Caki2 (cell line): ENCODE measurements at places on chromosomes 11 and 22. TPM values are rescaled to one million over a fixed set of nuclear protein-coding genes. Genes with fewer than 3 reads are reported as not detected.
A peak's percentile ranks its signal among the peaks of the same experiment; 100 is the strongest.

Gene SYT8
- not detected in 2 replicates for total RNA-seq

Gene OR52N4
- total RNA-seq = not detected in 2 replicates

Gene SHISA8
- 0.78 TPM in 1 of 2 replicates, not detected in the other for total RNA-seq

GRCh38 chr11:121476379-121477032, 23.7 kb upstream of the SORL1-AS1 start:
- no peak for DNase-seq

GRCh38 chr11:134126217-134126822, 57.4 kb downstream of the JAM3 start:
- peak; percentile 10 for DNase-seq

GRCh38 chr11:61797263-61797944, 4.7 kb downstream of the FEN1 start:
- peak; percentile 62 for DNase-seq

- no peak for DNase-seq
Observed at GRCh38 chr11:28877340-28877739, 769.2 kb downstream of the METTL15 start.

DNA sequence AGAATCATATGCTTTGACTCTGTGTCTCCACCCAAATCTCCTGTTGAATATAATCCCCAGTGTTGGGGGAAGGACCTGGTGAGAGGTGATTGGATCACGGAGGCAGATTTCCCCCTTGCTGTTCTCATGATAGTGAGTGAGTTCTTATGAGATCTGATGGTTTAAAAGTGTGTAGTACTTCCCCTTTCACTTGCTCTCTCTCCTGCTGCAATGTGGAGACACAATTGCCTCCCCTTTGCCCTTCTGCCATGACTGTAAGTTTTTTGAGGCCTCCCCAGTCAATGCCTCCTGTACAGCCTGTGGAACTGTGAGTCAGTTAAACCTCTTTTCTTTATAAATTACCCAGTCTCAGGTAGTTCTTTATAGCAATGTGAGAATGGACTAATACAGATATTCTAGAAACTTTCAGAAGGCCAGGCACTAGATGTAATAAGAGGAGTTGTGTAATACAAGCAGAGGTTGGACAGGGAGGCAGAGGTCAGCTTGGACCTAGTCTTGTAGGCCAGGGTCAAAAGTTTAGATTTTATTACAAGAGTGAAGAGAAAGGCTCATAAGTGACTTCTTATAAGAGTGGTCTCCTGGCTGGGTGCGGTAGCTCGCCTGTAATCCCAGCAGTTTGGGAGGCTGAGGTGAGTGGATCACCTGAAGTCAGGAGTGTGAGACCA, 9.3 kb upstream of the SERPING1 start:
- DNase-seq = no peak

DNA sequence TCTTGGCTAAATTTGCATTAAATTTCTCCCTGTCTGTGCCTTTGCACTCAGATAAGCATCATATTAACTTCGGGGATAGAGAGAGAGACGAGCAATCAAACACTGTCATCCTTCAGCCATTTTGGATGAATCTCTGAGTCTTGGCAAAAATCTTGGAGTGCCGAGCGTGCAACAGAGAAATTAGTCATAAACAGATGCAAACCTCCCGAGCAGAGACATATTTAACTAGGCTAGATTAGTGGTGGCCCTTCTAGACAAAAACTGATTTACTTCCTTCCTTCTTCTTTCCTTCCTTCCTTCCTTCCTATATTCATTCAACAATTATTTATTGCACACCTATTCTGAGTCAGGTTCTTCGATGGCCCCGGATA, 114.4 kb upstream of the BLID start:
- no peak for DNase-seq

DNA sequence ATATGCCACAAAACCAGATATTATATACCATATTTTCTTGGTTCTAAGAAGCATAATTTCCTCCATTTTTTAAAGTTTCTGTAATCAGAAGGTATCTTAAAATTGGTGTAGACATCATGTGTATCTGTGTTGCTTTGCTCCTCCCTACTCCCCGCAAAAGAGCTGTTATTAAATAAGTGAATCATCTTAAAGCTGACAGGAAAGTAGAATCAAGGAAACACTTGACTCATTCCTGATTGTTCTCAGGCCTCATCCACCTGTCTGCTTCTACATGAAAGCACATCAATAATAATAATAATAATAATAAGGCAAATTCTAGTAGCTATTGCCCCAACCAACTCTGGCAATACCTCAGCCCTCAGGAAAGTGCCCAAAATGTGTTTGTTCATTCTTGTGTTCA, 26.2 kb upstream of the GUCY1A2 start:
- DNase-seq = peak; percentile 5

- DNase-seq = no peak
Observed at GRCh38 chr11:26247340-26247739, 84.6 kb upstream of the ANO3 start.

DNA sequence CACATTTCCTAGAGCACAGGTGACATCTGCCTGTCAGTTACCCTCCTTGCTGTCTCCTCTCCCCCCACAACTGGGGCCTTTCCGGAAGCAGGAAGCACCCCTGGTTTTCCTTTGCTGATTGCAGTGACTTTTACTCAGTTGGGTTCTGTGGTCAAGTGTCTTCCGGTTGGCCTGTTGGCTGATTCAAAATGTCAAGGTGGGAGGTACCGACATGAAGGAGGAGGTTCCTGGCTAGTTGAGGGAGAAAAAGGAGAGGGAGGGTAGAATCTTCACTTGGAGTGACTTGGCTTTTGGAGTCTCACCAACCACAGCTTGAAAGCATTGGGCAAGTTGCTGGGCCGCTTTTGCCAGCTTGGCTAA, 9.3 kb upstream of the ADAMTS15 start:
- DNase-seq = no peak

DNA sequence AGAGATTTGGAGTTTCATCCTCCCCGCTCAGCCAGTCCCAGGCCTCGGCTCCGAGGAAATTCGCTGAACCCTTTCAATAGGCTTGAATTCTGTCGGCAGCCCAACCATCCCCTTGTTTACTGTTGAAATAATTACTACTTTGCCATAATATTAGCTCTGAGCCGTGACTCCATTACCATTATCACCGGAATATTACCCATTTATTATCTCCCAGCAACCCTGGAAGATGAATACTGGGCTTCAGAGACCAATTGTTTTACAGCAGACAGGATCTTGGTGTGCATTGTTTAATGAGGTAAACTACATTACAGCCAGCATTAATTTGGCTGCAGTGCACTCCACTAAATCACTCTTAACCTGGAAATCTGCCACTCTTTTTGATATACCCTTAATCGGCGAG, 867.4 kb downstream of the NTM start:
- no peak for DNase-seq

DNA sequence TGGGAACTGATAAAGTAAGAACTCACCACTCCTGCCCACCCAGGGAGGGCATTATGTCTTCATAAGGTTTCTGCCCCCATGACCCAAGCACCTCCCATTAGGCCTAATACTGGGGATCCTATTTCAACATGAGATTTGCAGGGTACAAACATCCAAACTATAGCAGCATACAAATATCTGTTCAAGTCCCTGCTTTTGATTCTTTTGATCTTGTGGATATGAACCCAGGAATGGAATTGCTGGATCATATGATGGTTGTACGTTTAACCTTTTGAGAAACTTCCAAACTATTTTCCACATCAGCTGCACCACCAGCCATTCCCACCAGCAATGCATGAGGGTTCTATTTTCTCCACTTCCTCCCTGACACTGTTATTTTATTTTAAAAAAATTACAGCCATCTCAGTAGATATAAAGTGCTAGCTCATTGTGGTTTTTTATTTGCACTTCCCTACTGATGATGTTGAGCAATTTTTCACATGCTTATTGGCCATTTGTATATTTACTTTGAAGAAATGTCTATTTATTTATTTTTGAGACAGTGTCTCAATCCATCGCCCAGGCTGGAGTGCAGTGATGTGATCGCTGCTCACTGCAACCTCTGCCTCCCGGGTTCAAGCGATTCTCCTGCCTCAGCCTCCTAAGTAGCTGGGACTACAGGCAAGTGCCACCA, 7.1 kb upstream of the ATG16L2 start:
- peak; percentile 77 for DNase-seq
